ENCODE measurements at places on chromosomes 6 and 20. TPM values are rescaled to one million over a fixed set of nuclear protein-coding genes. Genes with fewer than 3 reads are reported as not detected.

Gene PIGU
- total RNA-seq = 22.1 TPM

- no peak for DNase-seq
- no peaks in the 10 kb centered on the region for H3K27me3 ChIP-seq
- H3K36me3 ChIP-seq = no peaks in the 10 kb centered on the region
- H3K4me1 ChIP-seq = no peaks in the 10 kb centered on the region
Measured at GRCh38 chr20:20971810-20972209, 134.3 kb downstream of the LINC00237 start.

DNA sequence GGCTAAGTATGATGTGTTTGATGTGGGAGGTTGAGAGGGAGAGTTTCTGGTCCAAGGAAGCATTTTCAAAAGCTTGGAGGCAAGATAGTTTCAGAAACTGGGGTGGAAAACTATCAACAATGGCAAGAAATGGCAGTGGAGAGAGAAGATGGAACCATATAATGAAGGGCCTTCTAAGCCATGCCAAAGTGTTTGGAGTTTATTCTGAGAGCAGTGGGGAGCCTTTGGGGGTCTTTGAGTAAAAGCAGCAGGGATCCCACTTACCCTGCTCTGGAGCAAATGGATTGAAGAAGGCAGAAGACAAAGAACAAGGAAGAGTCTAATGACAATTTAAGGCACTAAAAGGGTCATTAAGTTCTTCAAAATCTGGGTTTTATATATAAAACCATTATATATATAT, 538.9 kb downstream of the UTRN start:
- no peak for DNase-seq
- no peak overlapping the region for H3K27ac ChIP-seq
- H3K4me1 ChIP-seq = no peaks in the 10 kb centered on the region
- H3K4me3 ChIP-seq = no peak overlapping the region
- peaks cover 4% of the 10 kb centered on the region for H3K36me3 ChIP-seq

GRCh38 chr6:157867155-157867559, 44.1 kb downstream of the SNX9 start:
- no peak for DNase-seq
- no peak overlapping the region for H3K27ac ChIP-seq
- H3K4me3 ChIP-seq = no peak overlapping the region
- H3K27me3 ChIP-seq = no peaks in the 10 kb centered on the region

DNA sequence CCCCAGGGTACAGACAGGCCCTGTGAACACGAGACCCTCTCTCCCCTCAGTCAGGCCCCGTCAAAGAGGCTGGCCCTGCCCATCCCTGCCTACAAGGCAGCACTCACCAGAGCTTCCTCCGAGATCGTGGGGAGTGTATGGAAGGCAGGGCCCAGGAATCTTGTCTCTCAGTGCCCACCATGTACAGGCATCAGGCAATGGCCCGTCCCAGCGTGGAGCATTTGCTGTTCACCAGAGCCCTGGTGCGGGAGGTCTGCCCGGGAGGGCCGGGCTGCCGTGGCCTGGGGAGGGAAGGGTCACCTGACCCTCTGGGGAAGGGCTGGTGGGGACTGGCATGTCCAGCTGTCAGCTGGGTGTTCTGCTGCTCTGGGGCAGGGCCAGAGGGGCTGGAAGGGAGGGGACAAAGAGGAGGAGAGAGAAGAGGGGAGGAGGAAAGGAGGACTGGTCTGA, at the start of gene IP6K3:
IP6K3 (minus strand) TSS at position 255 of the 450 bp plus-strand sequence. CDS start 11,429 bp downstream, outside the sequence.
- peak; percentile 86 for DNase-seq
- H3K27me3 ChIP-seq = no peaks in the 10 kb centered on the region
- peak within 1 kb of the TSS; percentile 84 for H3K27ac ChIP-seq
- peaks cover 49% of the 10 kb centered on the region for H3K4me1 ChIP-seq

Gene MEI4
- 4.1 TPM for total RNA-seq

- no peak overlapping the region for H3K27ac ChIP-seq
- no peaks in the 10 kb centered on the region for H3K27me3 ChIP-seq
- no peaks in the 10 kb centered on the region for H3K36me3 ChIP-seq
- DNase-seq = no peak
- H3K4me3 ChIP-seq = no peak overlapping the region
Measured at GRCh38 chr6:22146678-22146930, 150.2 kb downstream of the PRL start.

DNA sequence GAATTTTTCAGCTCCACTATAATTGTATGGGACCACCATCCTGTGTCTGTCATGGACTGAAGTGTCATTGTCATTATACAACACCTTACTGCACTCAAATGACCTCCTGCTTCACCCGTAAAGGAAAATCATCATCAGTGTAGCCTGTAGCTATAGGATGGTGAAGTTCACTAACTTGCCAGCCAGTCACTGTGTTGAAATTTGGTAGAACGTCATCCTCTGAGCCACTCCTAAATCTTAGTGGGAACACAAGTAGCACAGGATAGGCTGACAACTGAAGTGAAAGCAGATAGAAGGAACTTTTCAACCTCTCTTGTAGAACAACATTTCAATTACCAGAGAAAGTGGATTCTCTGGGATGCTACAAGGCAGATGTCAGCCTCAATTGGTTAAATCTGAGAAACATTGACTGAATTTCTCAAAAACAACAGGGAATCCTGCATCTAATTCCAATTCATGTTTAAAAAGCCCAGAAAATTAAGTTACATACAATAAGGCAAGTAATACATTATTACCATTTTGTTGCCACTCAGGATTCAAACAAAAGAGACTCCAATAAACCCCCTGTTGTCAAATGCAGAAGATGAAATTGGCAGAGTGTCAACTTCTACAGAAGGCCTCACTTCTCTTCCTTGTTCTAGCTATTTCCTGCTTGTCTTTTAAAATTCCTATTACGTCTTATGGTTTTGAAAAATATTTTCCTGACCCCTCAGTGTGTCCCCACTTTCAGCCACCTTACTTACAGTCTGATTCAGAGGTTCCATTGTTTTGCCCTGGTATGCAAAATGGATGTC, 647.9 kb upstream of the AGPAT4 start:
- DNase-seq = no peak
- no peak overlapping the region for H3K27ac ChIP-seq
- H3K4me1 ChIP-seq = no peaks in the 10 kb centered on the region
- H3K36me3 ChIP-seq = no peaks in the 10 kb centered on the region
- no peaks in the 10 kb centered on the region for H3K27me3 ChIP-seq

- DNase-seq = no peak
- no peaks in the 10 kb centered on the region for H3K27me3 ChIP-seq
- H3K4me3 ChIP-seq = no peak overlapping the region
- H3K4me1 ChIP-seq = no peaks in the 10 kb centered on the region
- H3K27ac ChIP-seq = no peak overlapping the region
- H3K36me3 ChIP-seq = no peaks in the 10 kb centered on the region
Measured at GRCh38 chr6:158552055-158552795, 7.7 kb upstream of the TMEM181 start.

DNA sequence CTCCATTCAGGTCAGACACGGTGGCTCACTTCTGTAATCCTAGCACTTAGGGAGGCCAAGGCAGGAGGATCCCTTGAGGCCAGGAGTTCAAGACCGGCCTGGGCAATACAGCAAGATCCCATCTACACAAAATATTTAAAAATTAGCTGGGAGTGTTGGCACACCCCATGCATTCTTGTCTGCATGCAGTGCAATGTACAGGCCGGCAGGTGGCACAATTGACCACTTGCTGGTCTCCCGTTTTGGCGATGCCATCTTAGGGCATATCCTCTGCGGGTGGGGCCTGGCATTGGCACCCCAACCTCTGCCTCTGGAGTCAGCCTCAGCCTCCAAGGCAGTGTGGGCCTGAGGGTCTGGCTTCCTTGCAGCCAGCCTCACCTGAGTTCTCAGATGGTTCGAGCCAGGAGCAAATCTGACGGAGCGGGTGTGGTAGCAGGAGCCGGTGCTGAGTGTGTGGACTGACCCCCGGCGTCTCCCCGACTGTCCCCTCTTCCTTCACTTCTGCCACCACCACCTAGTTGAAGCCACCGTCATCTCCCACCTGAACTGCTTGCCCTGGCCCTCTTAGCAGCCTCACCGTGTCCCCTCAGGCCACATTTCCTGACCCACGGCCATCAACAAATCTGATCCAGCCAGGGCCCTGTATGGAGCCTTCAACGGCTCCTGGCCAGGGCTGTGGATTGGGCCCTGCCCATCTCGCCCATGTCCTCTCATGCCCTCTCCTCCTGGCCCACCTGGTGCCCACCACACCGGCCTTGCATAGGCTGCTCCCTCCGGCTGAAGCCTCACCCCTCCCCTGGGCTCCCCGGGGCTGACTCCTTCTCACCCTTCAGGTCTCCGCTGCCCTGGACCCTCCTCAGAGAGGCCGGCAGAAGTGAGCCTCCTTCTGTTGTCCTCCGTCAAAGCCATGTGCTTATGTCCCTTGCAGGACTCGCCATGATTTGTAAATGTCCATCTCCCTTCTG, 44.0 kb downstream of the EFCAB8 start:
- no peaks in the 10 kb centered on the region for H3K36me3 ChIP-seq
- peak; percentile 66 for DNase-seq
- no peak overlapping the region for H3K4me3 ChIP-seq
- no peak overlapping the region for H3K27ac ChIP-seq
- H3K4me1 ChIP-seq = no peaks in the 10 kb centered on the region

DNA sequence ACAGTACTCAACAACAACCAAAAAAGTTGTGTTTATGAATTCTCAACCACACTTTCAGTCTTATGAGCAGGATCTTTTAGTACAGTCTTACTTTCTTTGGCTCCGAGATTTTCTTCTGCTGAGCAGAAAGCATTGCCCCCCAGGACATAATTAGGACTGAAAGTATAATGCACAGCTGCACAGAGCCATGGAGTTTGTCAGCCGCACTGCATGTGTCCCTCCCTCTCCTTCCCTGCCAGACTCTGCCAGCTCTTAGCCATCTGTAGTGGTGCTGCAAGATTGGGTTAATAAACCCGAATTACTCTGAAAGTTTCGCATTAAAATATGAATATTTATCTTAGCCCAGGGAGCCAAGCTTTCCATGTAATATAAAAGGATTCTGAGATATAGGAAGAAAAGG, 179.6 kb upstream of the PTCHD4 start:
- no peak for DNase-seq
- no peak overlapping the region for H3K4me3 ChIP-seq
- no peaks in the 10 kb centered on the region for H3K27me3 ChIP-seq
- H3K4me1 ChIP-seq = no peaks in the 10 kb centered on the region
- no peak overlapping the region for H3K27ac ChIP-seq
- no peaks in the 10 kb centered on the region for H3K36me3 ChIP-seq

GRCh38 chr6:116218172-116218633, 35.7 kb downstream of the TSPYL4 start:
- H3K4me1 ChIP-seq = peaks cover 4% of the 10 kb centered on the region
- H3K27me3 ChIP-seq = no peaks in the 10 kb centered on the region
- no peak overlapping the region for H3K4me3 ChIP-seq
- DNase-seq = no peak
- no peaks in the 10 kb centered on the region for H3K36me3 ChIP-seq
- no peak overlapping the region for H3K27ac ChIP-seq

Gene ZNF292
- total RNA-seq = 53.6 TPM

DNA sequence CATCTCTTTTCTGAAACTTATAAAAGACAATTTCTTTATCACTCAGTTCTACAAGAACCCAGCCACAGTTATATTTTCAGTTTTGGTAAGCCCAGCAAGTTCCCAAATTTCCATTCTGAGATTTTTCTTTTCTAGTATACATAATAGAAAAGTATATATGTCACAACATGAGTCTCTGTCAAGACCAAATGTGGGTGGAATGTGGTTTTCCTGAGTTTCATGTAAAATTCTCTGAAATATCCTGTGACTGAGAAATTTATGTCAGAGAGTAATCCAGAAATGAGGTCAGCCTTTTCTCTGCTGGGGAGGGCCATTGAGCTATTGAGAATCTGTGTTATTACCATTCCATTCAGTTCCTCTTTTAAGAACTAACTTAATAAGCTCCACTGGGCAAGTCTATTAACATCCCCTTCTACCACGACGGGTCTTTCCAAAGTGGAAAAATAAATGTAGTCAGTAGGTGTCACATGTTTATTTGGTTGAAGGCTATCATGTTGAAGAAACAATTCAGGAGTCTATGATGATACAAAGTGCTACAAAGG, 100.7 kb upstream of the HMGN3 start:
- no peak overlapping the region for H3K27ac ChIP-seq
- no peaks in the 10 kb centered on the region for H3K36me3 ChIP-seq
- H3K4me1 ChIP-seq = no peaks in the 10 kb centered on the region
- H3K4me3 ChIP-seq = no peak overlapping the region
- no peaks in the 10 kb centered on the region for H3K27me3 ChIP-seq
- no peak for DNase-seq

DNA sequence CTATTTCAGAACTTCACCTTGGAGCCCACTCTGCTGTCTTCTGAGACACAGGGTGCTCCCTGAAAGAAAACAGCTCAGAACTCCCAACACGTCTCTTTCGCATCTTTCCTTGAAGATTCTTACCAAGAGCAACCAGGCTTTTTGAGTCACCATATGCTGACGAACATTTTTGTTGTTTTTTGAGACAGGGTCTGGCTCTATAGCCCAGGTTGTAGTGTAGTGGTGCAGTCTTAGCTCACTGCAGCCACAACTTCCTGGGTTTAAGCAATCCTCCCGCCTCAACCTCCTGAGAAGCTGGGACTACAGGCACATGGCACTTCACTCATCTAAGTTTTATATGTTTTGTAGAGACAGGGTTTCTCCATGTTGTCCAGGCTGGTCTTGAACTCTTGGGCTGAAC, 68.5 kb downstream of the TRMT11 start:
- DNase-seq = no peak
- H3K4me1 ChIP-seq = no peaks in the 10 kb centered on the region

DNA sequence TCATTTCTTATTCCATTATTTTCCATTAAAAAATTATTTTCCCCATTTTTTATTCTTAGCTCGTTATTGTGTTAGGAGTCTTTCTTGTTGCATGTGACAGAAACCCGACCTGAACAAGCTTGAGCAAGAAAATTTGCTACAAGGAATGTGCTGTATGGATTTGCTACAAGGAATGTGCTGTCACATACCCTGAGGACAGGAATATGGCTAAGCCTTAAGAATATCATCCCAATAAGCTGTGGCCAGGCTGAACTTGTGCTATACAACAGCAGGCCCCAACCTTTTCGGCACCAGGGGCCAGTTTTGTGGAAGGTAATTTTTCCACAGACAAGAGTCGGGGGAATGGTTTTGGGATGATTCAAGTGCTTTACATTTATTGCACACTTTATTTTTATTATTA, 114.0 kb downstream of the TRMT11 start:
- H3K4me3 ChIP-seq = no peak overlapping the region
- H3K36me3 ChIP-seq = no peaks in the 10 kb centered on the region
- H3K27ac ChIP-seq = no peak overlapping the region
- DNase-seq = no peak

- H3K27ac ChIP-seq = no peak overlapping the region
- no peak for DNase-seq
- no peak overlapping the region for H3K4me3 ChIP-seq
Measured at GRCh38 chr6:98463038-98464000, 371.1 kb upstream of the POU3F2 start.

GRCh38 chr6:25342802-25343201, 63.6 kb downstream of the CARMIL1 start:
- no peak for DNase-seq
- no peaks in the 10 kb centered on the region for H3K36me3 ChIP-seq
- no peak overlapping the region for H3K4me3 ChIP-seq
- no peaks in the 10 kb centered on the region for H3K4me1 ChIP-seq

Gene KCNK17
- total RNA-seq = 1.1 TPM

All from thyroid gland (tissue), 4 donors.